ENCODE measurements at places on chromosomes 6 and 20.

GRCh38 chr6:164911151-164911550 lies 398.3 kb downstream of the C6orf118 start:
- no peak for DNase-seq

DNA sequence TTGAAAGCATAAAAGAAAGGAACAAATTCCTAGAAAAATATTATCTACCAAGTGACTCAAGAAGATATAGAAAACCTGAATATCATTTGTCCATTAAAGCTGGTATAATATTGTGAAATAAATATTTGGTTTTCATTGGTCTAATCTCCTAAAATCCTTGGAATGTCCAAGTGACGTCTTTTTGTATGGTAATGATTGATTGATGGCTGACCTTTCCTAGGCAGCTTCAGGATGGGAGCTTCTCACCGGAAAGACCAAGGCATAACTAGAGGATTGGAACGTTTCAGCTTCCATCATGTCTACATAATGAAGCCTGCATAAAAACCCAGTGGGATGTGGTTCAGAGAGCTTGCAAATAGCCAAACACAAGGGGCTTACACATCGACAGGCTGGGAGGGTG lies 57.6 kb upstream of the MAN1A1 start:
- no peak for DNase-seq

DNA sequence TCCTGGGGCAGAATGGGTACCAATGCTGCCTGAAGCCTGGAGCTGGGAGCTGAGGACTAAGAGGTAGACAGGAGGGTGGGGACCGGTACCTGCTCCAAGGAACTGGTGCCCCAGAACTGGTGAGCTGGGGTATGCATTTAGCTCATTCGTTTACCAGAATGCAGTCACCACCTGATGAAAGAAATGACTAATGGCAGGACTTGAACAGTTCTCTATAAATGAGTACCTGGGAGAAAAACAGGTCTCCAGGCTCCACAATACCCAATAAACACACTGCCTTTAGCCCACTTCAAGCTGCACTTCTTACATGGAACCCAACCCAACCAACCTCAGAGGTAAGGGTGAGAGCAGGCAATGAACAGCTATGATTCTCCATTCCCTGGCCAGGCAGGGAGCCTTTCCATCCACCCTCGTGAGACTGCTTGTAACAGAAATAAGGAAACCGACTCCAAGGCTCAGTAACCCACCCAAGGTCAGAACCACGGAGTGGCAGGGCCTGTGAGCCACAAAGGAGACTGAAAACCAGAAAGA lies 15.4 kb downstream of the FKBP1A start:
- no peak for DNase-seq

DNA sequence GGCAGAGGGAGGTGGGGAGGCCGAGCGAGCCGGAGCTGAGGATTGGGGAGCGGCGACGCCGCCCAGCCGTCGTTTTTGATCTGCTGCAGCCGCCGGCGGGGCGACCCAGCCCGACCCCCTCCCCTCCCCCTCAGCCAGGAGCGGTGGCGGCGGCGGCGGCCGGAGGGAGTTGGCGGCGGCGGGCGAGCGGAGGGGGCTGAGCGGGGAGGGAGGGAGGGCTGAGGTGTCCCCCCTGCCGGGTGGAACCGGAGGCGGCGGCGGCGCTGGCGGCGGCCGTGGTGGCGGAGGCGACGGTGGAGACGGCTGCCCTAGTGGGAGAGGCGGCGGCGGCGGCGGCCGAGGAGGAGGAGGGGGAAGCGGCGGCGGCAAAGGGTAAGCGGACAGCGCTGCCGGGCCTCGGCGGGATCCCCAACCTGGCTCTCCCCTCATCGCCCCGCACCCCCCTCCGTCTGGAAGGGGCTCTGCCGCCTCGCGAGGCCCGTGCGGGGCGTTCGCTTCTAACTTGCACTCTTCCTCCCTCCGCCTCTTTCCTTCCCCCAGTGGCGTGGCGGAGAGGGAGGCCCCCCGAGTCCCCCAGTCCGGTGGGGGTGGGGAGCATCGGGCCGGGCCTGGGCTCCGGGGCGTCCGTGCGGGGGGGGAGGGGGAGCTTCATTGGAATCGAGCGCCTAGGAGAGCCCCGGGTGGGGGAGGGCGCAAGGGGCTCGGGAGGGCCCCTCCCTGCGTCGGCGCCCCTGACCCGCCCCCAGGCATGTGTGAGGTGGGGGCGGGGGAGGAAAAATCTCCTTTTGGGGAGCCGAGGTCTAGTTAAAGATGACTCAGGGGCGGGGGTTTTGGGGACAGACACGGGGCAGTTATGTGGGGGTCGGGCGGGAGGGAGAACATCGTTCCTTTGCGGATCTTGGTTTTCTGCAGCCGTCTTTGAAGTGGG lies at the start of gene TAB2:
TAB2 (plus strand) TSS at position 69 of the 928 bp plus-strand sequence. CDS start 52,286 bp downstream, outside the sequence.
- DNase-seq, result peak; percentile 32

DNA sequence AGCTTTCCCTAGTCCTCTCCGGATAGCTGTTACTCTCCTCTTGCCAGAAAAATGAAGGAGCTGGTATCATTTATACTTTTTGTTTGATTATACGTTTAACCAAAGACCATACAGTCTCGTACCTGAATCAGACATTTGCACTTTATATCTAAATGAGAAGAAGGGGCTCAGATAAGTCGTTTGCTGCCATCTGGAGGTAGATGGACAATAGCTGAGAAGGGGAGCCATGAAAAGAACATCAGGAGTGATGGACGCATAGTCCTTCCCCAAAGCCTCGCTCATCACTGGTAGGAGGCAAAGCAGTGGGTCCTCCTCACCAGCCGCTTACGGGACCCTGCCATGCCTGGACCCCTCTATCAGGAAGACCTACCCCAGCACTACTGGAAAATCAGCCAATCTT lies 45.4 kb downstream of the RPF2 start:
- DNase-seq, result peak; percentile 34

DNA sequence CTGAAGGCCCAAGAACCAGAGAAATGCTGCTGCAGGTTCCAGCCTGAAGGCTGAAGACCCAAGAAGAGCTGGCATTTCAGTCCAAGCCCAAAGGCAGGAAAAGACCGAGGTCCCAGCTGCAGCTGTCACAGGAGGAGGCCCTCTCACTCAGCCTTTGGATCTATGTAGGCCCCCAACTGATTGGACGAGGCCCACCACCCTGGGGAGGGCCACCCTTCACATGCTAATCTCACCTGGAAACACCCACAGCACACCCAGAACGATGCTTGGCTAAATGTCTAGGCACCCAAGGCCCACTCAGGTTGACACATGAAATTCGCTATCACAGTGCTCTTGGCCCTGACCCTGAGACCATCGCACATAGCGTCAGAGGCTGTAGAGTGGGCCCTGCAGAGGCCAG lies 6.8 kb downstream of the SLCO4A1 start:
- no peak for DNase-seq

DNA sequence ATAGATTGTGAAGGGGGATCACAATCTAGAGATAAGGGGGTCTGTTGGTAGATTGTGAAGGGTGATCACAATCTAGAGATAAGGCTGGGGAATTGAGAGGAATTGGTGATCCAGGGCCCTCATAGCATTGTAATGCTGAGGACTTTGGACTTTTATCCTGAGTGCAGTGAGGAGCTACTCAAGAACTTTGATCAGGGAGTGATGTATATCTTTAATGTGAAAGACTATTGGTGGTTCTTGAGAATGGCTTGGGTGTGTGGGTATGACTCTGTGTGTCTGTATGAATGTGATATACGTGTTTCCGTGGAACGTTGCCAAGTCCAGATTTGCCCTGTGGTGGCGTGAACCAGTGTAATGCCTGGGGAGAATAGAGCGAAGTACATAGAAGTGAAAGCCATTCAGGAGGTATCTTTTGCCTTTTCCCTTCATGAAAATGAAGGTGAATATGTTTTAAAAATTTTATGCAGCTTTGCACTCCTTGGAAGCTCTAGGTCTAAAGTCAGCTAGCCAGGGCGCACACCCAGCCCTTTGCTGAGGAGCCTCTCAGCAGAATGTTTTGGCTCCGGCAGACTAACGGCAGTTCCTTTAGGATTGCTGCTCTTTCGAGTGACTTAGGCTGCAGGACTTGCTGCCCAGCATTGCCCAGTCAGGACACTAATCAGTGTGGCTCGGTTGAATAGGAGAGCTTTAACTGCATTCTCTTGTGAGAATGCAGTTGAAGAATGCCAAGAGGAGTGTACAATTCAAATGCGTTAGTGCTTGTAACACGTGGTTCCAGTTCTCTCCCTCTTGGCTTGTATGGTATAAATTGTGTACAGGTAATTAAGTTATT lies 3.5 kb downstream of the ZFAND3 start:
- no peak for DNase-seq

- no peak for DNase-seq
These were observed 525.4 kb upstream of the RNF217 start for GRCh38 chr6:124436803-124437202.

- no peak for DNase-seq
These were observed 120.2 kb downstream of the JARID2 start for GRCh38 chr6:15366003-15366535.

- peak; percentile 51 for DNase-seq
These were observed 21.1 kb downstream of the AHCY start for GRCh38 chr20:34282041-34282440.

DNA sequence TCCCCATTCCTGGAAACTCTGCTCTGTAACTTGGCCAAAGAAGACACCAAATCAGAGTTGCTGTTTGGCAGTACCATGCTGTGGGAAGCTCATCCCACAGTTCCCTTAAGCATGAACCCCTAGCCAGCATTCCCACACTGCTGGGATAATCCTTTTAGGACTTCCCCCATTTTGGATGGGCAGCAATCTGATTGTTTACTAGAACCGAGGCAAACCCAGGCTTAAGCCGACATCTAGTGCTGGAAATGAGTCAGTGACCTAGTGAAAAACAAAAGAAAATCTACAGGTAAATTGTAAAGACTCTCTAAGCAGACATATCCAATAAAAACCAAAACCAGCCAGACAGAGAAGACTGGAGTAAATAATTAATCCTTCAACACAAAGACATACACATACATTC lies 5.2 kb downstream of the DNAH8 start:
- DNase-seq, result no peak

DNA sequence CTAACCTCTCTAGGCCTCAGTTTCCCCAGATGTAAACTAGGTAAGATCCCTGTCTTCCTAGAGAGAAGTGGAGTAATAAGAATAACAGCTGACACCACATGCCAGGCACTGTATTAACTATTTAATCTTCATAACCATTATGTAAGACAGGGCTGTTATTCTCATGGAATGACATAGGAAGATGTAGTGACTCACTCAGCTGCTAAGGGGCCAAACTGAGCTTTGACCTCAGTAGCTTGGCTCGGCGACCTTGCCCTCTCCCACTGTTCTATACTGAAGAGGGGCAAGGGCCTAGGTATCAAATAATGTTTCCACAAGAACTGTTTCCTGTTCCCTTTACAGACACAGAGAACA lies 2.9 kb upstream of the MDGA1 start:
- no peak for DNase-seq

DNA sequence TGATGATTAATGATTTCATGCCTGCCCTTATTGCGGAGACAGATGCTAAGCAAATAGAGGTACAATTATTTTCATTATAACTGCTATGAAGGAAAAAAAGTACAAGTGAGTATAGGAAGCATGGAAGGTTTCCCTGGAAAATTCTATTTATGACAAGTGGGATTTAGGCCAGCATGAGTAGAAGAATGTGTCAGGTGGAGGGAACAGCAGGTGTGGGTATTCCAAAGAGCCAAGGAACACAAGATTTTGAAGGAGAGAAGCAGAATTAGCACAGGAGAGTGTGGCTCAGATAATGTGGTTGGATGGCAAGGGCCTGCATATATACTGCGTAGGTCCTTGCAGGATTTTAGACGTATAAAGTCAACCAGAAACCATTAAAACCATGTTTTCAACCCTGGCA lies 11.4 kb downstream of the PLCB1 start:
- DNase-seq, result no peak

DNA sequence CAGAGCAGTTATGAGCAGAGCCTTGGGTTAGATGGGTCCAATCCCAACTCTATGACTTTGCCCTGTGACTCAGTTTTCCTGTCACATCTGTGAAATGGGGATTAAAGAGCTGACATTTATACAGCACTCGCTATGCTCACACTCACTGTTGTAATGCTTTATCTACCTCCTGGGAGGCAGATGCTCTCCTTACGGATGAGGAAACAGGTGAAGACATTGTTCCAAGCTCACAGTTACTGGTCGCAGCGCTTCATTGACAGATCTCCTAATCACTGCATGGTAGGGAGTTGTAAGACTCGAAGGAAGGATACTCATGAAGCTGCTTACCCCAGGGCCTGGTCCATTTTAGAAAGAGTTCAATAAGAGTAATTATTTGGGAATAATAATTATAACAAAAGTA lies 2.9 kb upstream of the MYLK2 start:
- DNase-seq, result no peak

- no peak for DNase-seq
These were observed 53.2 kb downstream of the MRAP2 start for GRCh38 chr6:84086545-84087429.

DNA sequence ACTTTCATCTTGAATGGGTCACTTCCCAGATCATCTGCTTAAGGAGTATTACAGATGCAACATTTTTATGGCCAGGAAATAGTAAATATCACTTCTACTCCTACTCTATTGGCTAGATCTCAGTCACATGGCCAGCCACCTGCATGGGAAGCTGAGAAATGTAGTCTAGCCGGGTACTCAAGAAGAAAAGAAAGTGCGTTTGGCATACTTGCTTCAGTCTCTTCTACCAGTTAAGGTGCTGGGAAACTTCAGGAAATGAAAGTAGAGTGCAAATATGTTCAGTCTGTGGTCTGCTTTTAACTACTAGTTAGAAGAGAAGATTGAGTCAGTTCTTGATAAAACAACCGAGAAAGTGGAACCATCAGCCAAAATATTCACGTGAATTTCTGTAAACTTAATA lies 129.2 kb downstream of the PDSS2 start:
- DNase-seq, result no peak

DNA sequence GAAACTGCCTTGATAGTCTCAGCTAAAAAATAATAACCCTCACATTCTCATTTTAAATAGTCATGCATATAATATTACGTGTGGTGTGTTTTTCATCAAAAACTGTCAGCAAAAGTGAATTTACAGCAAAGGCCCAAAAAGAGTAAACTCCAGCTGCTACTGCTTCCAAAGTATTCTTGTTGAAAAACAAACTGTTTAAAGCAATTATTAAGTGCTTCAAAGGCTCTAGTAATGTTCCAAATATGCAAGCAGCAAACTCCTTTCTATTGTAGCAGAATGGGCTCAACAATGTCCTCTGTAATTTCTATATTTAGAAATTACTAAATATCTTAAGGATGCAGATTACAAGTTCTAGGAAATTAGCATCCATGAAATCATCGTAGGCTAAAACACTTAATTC lies 280.0 kb upstream of the TBX18 start:
- DNase-seq, result no peak

- no peak for DNase-seq
These were observed 2.6 kb upstream of the MUC22 start for GRCh38 chr6:31007694-31008093.

DNA sequence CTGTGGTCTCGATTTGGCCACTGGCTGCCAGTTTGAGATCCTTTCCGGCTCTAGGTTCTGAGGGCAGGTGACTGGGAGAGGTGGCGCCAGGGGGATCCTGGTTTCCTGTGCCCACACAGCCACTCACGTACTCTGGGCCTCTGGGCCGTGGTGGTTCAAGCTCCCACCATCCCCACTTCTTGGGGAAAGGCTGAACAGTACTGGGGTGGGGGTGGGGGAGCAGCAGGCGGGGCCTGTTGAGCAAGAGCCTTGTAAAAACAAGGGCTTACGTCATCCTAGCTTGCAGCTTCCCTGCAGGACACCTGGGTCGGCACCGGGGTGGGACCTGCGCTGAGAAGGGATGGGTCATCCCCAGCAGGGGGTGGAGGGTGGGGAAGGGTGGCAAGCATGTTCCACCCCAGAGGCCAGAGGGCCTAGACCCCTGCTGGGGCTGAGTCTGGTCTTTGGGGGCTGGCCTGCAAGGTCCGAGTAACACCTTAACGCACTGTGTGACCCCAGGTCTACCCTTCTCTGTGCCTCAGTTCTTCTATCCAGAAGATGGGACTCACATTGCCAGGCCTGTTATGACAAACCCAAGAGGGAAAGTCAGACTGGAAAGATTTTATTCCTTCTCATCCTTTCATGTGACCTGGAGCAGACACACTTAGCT lies 3.1 kb upstream of the CEBPB start:
- DNase-seq, result no peak

All from Kasumi-1 (cell line).